Endodermal cell (in vitro differentiated cells): ENCODE measurements at places on chromosomes 3 and 15.
A peak's percentile ranks its signal among the peaks of the same experiment; 100 is the strongest.

GRCh38 chr3:42900226-42901072 is 5.5 kb upstream of the ZNF662 start:
- peak; percentile 5 for DNase-seq

- DNase-seq, result no peak
Observed at GRCh38 chr3:142165194-142165593, 15.8 kb upstream of the TFDP2 start.

DNA sequence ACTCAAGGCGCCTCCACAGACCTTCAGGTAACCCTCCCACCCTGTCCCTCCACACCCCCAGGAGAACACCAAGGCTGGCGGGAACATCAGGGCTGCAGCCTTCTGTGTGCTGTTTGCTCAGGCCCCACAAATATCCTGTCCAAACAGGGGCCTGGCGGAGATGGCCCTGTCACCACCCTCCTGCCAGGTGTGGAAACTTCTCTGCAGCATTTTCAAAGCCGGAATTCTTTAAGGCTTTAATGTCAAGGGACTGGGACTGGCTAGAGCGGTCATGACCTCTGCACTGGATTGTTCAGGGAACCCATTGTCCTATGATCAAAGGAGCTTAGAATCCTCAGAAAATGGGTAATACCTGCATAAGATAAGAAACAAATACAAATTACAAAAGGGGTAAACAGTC is 46.6 kb downstream of the FBLN2 start:
- peak; percentile 74 for DNase-seq

DNA sequence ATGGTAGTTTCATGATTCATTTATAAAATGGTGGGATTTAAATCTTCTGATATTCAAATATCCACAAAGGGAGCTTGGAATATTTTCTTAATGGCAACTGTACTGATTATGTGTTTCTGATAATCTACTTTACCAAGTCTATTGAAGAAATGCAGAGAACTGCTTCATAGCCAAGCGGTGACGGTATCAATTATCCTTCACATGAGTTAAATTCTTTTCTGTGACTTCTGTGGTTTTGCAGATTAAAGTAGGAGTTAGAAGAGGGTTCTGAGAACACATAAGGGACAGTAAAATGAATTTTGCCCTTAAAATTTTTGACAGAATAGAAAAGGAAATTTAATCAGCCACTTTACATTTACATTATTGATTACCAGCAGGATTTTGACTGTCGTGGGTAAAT is 563.2 kb downstream of the GBE1 start:
- no peak for DNase-seq

GRCh38 chr3:188220097-188220788 is 66.3 kb downstream of the LPP start:
- no peak for DNase-seq

DNA sequence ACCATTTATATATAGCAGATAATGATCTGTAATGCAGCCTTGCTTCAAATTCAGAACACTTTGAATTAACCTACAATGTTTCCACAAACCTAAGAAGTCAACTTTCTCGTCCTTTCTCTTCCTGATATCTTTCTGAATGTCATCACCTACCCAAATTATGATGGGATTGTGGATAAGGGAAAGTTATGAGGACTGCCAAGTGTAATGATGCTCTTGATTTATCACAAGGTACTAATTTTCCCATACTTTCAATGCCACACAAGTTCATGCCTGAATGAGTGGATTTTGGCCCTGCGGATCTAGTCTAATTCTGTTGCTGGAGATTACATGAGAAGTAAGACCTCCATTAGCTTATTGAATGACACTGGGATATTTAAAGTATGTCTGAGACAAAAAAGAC is 82.6 kb upstream of the NANOGP8 start:
- no peak for DNase-seq

- no peak for DNase-seq
Observed at GRCh38 chr3:32469151-32469874, 33.3 kb downstream of the CMTM6 start.

GRCh38 chr3:180421221-180421620 is 180.7 kb upstream of the TTC14 start:
- DNase-seq, result no peak

- no peak for DNase-seq
Observed at GRCh38 chr15:34713635-34714034, 41.2 kb downstream of the GJD2 start.

DNA sequence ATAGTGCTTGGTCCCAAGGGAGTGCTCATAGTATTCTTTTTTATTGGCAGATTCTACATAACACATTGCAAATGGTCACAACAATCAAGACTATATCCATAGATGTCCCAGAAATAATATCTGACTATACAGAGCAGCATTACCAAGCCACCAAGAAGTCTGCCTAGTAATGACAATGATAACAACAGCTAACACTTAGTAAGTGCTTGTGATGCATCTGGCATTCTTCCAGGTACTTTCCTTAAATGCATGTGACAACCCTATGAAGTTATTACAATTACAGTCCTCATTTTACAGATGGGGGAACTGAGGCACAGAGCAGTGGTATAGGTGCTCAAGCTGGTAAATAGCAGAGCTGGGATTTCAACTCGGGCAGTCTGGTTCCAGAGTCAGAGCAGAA is 49.6 kb upstream of the ICE2 start:
- no peak for DNase-seq

- no peak for DNase-seq
Observed at GRCh38 chr15:63037976-63038720, 4.4 kb upstream of the TPM1 start.

DNA sequence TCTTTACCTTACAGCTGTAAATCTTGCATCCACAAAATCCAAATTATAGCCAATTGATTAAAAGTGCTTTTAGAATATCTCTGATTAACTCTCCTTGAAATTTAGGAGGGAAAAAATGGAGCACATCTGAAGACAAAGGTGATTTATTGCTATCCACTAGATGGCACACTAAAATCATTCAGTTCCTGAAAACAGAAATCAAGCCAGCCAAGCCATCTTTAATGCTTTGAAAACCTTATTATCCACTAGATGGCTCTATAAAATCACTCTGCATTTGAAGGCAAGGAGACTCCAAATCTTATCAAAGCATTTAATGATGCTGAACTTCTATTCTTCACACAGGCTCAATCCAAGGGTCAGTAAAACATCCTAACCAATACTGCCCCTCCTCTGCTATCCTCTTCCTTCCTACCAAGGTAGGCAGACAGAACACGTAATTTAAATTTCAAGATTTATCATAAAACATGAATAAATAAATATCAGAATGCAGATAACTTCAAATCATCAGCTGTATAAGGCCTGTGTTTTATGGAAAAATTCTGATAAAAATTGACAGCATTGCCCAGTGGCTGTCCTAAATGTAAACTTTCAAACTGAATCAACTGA is 48.4 kb downstream of the GOLIM4 start:
- no peak for DNase-seq

DNA sequence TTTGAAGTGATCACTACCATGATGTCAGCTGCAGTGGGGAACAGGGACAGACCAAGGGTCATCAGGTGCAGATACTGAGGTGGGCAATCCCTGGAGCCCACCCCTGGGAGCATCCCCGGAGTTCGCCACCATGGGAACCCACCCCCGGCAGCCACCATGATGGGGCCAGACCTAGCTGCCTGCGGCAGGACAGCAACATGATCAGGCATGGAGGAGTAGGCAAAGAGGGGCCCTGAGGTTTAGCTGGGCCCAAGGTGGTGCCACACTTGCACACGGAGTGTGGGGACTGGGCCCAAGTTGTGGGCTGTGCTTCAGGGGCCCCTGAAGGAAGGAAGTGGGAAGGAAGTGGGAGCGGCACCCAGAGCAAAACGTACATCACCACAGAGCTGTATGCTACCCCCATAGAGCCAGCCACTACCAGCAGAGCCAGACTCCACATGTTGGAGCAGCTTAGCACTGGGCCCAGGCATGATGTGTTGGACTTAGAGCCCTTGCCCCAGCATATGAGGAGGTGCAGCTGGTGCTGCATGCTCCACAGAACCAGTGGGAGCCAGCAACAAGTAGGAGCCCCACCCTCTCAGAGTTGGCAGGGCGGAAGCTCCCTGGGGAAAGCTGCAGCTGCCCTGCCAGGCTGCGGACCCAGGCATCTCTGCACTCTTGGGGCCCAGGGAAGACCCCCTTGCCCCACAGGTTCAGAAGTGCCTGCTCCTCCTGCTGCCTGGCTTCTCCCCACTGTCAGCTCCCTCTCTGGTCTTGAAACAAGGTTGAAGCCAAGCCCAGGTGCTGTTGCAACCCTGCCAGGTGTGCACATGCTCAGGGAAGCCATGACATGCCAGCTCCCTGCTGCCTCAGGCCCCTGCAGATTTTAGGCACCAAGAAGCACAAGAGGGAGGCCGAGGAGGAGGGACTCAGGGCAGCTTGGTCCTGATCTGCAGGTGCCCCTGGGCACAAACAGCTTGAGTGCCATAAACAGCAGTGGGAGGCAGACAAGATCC is 515.3 kb downstream of the ZBBX start:
- DNase-seq, result no peak

- DNase-seq, result no peak
Observed at GRCh38 chr15:85759376-85759775, 35.3 kb downstream of the KLHL25 start.

GRCh38 chr3:181717549-181718171 is 5.9 kb downstream of the SOX2 start:
- no peak for DNase-seq

DNA sequence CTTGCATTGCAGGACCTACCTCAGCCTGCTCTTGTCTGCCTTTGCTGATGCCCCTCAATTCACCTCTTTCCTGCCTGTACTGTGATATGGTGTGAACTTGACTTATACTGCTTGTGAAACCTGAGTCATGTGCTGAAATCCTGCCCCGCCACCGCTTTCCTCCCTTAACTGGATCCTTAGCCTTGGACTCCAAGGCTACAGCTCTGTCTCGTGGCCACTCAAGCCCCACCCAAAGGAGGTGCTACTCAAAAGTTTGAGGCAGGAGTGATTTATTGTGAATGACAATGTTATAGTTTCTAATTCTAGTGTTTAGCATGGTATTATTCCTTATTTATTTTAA is 56.1 kb downstream of the MYZAP start:
- DNase-seq, result no peak

DNA sequence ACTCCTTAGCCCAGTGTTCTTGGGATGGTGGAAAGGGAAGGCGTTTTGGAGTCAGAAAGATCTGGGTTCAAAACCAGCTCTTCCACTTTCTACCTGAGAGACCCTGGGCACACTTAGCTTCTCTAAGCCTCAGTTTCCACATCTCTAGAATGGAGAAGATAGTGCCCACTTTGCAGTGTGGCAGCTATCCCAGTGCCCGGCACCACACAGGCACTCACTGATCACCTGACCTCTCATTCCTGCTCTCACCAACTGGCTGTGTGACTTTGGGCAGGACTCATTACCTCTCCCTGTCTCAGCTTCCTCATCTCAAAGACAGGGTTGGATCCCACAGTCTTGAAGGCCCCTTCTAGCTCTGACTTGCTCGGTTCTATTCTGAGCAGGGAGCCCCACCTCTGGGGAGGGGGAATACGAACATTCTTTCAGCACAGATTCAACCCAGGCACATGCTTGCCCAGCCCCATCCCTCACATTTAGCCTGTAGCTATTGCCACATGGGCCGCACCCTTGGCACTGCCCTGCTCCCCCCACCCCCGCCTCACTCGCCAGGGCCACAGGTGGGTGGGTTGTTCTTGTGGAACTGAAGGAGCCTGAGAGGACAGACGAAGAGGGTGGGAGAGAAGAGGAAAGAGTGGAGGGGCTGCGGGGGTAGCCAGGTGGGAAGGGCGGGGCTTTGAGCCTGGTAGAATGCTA is 39.2 kb downstream of the EPHB3 start:
- no peak for DNase-seq

- no peak for DNase-seq
Observed at GRCh38 chr3:54185740-54186139, 63.4 kb downstream of the CACNA2D3 start.

DNA sequence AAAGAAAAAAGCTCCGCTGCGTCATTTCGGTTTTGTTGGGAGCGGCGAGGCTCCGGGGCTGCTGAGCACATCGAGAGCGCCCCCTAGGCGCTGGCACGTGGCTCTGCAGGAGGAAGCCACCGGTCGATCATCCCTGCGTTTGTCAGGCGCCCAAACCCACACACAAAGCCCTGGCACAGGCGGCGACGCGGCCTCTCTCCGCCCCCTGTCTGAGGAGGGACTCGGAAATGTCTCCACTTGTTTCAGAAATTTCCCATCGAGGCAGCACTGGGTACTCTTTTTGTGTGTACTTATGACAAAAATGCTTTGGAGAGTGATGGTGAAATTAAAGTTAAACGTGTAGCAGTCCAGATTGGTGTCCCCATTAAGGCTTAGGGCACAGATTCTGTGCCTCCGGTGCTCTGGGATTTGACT is 407.3 kb upstream of the ONECUT1 start:
- peak; percentile 92 for DNase-seq

DNA sequence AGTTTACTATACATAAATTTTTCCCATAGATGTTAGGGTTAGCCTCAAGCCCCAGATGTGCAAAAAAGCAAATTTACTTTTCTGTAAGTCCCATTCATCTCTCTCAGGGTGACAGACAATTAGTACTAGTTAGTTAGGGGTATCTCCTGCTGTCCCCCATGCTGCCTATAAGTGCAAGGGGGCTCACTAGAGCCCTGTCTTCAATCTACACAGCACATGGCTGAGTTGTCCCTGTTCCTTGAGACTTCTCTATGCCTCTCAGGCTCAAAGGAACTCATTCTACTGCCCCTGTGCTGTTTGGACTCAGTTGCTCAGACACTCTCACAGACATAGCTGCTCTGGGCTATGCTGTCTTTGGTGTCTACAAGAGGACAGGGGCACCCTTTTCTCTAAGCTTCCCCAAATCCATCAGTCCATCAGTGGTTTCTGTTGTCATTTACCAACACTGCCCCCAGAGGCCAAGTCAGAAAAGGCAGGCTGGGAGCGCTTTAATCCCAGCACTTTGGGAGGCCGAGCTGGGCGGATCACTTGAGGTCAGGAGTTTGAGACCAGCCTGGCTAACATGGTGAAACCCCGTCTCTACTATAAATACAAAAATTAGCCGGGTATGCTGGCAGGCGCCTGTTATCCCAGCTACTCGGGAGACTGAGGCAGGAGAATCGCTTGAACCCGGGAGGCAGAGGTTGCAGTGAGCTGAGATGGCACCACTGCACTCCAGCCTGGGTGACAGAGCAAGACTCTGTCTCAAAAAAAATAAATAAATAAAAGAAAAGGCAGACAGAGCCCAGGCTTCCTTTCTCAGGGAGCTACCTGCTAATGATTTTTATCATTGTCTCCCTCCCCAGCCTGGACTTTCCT is 31.4 kb upstream of the PRTG start:
- peak; percentile 93 for DNase-seq

DNA sequence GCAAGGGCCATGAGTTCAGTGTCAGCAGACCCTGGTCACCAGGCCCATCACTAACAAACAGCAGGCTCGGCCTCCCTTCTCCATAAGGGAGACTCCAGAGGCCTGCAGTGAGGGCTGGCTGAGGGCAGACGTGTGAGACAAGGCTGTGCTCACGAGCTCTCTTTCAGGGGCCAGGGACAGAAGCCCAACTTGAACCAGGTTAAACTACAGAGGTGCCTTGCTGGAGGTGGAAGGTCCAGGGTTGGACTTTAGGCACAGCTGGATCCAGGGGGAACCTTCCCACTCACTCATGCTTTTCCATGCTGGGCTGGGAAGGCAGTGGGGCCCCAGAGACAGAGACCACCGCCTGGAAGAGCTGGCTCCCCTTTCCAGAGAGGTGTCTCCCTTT is 19.0 kb downstream of the CFAP100 start:
- DNase-seq, result peak; percentile 38
